ENCODE measurements at places on chromosomes 5 and 9.

GRCh38 chr5:170854566-170854965, 7.3 kb upstream of the RANBP17 start:
- DNase-seq, result no peak

DNA sequence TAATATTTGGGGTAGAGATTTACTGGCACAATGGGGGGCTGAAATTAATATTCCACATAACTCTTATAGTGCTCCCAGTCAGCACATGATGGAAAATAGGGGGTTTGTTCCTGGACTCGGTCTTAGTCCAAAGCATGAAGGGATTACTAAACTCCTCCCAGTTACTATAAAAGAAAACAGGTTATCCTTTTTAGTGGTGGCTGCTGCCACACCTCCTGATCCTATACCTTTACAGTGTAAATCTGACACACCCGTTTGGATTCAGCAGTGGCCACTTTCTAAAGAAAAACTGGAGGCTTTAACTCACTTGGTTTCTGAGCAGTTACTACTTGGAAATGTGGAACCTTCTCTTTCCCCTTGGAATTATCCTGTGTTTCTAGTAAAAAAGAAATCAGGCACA, 572.9 kb upstream of the PTGER4 start:
- no peak for DNase-seq

DNA sequence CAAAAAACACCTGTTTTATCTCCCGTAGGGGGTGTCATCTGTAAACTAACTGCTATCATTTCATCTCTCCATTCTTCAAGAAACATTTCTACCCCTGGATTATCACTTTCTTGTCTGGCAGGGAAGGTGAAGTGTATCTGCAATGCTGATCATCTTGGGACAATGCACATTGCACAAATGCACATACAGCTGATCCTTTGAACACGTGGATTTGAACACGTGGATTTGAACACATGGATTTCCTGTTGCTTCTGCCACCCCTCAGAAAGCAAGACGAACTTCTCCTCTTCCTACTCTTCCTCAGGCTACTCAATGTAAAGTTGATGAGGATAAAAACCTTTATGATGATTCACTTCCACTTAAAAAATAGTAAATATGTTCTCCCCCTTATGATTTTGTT, 147.4 kb upstream of the PRLR start:
- DNase-seq, result no peak

- DNase-seq, result no peak
Observed at GRCh38 chr5:67249590-67249895, 52.9 kb upstream of the CD180 start.

GRCh38 chr5:134114886-134115805, 665 bp downstream of the TCF7 start:
- no peak for DNase-seq

DNA sequence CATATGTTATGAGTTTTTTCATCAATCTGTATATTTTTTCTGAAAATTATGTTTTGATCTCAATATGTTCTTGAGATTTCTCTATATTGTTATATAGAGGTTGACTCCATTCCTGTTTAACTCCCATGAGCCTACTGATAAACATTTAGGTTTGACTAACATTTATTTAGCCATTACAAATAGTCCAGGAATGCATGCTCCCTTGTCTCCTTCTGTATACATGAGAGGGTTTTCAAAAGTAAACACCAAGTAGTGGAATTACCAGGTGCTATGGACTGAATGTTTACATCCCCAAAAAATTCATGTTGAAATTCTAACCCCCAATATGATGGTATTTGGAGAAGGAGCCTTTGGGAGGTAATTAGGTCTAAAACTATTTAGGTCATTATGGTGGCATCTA, 3.5 kb upstream of the OR5C1 start:
- no peak for DNase-seq

- DNase-seq, result no peak
Observed at GRCh38 chr5:52869391-52869790, 81.7 kb downstream of the ITGA1 start.

- peak; percentile 77 for DNase-seq
Observed at GRCh38 chr5:76691467-76692273, 24.3 kb upstream of the F2R start.

Measured in fibroblast of mammary gland (primary cell).